ENCODE measurements at places on chromosomes 1 and 21.

DNA sequence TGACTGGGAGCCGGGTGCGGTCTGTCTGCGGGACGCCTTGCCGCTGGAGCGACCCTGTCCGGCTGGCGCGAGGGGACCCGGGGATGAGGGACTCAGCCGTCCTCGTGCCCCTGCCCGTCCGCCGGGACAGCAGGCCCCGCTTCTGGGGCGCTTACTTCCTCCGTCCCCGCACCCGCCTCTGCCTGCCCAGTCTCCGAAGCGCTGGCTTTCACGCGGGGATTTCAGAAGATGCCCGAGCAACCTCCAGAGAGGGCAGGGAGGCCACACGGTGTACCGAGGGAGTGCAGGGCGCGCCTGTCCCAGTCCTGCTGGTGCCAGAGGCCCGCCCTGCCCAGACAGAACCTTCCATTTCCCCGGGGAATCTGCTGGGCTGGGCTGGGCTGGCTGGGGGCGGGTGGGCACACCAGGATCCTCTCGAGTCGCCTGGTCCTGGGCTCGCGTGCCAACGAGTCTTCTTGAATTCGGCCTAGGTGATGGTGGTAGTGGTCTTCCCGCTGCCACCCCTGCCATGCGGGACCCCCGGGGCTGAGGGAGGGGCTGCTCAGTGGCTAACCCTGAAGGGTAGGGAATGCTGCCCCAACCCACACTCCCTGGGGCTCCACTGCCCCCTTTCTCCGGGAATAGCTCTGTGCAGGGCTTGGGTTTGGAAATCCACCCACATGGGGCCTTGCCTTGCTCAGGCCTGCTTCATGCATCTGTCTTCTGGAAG, 2.5 kb upstream of the TRPM2 start:
- H3K4me3 ChIP-seq: no peak overlapping the region
- DNase-seq: no peak
- peaks cover 19% of the 10 kb centered on the region for H3K36me3 ChIP-seq
- H3K27ac ChIP-seq: no peak overlapping the region
- H3K4me1 ChIP-seq: peaks cover 45% of the 10 kb centered on the region
- H3K27me3 ChIP-seq: peaks cover 67% of the 10 kb centered on the region

GRCh38 chr1:8529901-8530300, 212.0 kb downstream of the SLC45A1 start:
- no peak for DNase-seq
- no peaks in the 10 kb centered on the region for H3K27me3 ChIP-seq
- peaks cover 21% of the 10 kb centered on the region for H3K36me3 ChIP-seq
- H3K27ac ChIP-seq: no peak overlapping the region
- H3K4me3 ChIP-seq: no peak overlapping the region
- H3K4me1 ChIP-seq: peaks cover 29% of the 10 kb centered on the region

GRCh38 chr1:234825498-234826165, 215.7 kb upstream of the IRF2BP2 start:
- no peaks in the 10 kb centered on the region for H3K36me3 ChIP-seq
- peaks cover 12% of the 10 kb centered on the region for H3K4me1 ChIP-seq
- H3K27ac ChIP-seq: no peak overlapping the region
- peaks cover 29% of the 10 kb centered on the region for H3K27me3 ChIP-seq

DNA sequence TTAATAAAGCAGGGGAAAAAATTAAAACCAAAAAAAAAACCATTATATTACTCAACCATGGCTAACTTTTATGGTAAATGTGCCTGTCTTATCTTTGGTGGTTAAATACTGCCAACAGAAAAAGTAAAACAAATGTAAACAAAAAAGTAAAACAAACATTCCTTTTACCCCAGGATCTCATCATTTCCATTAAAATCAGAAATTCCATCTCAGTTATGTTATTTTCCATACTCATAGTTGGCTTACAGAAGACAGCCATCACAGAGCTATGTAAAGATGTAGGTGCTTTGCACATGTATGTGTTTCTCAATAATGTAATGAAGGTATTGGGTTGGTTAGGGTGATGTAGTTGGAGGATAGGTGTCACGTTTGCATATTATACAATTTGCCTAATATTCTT, 185.0 kb downstream of the KCNK2 start:
- no peak overlapping the region for H3K4me3 ChIP-seq
- no peak for DNase-seq
- no peaks in the 10 kb centered on the region for H3K27me3 ChIP-seq

DNA sequence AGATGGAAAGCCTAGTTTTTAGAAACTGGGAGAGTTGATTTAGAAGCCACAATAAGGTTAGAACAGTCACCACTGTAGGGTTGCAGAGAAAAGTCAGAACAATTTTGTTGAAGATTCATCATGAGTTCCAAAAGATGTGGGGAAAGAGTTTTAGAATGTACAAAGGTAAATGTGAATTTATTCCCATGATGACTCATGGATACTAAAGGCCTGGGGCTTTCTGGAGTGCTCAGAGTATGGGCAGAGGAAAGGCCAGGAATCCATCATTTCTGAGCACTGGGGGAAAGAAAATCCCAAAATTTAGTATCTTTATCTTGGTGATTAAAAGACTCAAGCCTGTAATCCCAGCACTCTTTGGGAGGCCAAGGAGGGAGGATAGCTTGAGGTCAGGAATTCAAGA, 17.8 kb downstream of the YBX1 start:
- DNase-seq: no peak
- peaks cover 4% of the 10 kb centered on the region for H3K4me1 ChIP-seq
- H3K36me3 ChIP-seq: peaks cover 86% of the 10 kb centered on the region
- H3K27ac ChIP-seq: no peak overlapping the region
- H3K4me3 ChIP-seq: no peak overlapping the region

DNA sequence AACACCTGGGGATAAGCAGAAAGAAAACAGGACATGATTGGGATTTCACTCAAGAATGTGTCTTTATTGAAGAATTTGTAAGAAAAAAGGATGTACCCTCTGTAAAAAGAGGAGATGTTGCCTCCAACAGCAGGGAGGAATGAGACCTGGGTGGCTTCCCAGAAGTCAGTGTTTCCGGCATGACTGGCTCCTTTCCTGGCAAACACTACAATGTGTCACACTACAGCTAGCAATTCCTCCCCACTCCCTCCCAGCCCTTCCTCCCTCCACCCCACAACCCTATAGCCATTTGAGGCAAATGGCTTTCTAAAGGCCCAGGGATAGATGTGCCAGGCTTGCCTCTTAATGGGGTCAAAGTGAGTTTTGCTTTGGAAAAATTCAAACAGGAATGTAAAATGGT, 11.5 kb upstream of the COL8A2 start:
- H3K4me1 ChIP-seq: peaks cover 23% of the 10 kb centered on the region
- no peaks in the 10 kb centered on the region for H3K27me3 ChIP-seq
- no peak for DNase-seq
- H3K27ac ChIP-seq: no peak overlapping the region
- no peak overlapping the region for H3K4me3 ChIP-seq

- peak overlapping the region; percentile 75 for H3K4me3 ChIP-seq
- H3K36me3 ChIP-seq: peaks cover 11% of the 10 kb centered on the region
- peak; percentile 29 for DNase-seq
- peaks cover 33% of the 10 kb centered on the region for H3K4me1 ChIP-seq
- H3K27me3 ChIP-seq: peaks cover 29% of the 10 kb centered on the region
Observed at GRCh38 chr1:234325878-234326496, 47.3 kb upstream of the COA6 start.

- peak overlapping the region; percentile 93 for H3K27ac ChIP-seq
- peaks cover 44% of the 10 kb centered on the region for H3K27me3 ChIP-seq
- H3K36me3 ChIP-seq: peaks cover 66% of the 10 kb centered on the region
Observed at GRCh38 chr1:25642574-25643108, 26.1 kb downstream of the MAN1C1 start.

DNA sequence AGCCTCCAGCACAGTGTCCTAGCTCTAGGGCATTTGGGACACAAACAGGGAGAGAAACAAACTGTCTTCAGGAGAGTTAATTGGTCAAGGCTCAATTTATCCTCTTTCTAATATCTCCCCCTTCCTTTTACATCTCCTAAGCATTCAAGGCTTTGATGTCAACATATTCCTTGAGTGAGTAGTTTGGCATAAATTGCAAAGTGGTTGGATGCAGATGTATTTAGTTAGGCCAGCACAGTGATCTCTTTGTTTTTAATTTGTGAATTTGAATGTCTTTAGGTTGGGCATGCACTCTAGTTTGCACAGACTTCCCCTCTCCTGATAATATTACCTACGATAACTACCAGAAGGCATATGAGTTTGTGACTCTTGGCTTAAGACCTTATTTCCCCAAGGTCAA, 12.5 kb upstream of the OLFML2B start:
- H3K27ac ChIP-seq: no peak overlapping the region
- DNase-seq: no peak
- peaks cover 3% of the 10 kb centered on the region for H3K4me1 ChIP-seq
- H3K36me3 ChIP-seq: no peaks in the 10 kb centered on the region

GRCh38 chr1:59143811-59144210, 153.1 kb upstream of the FGGY start:
- no peaks in the 10 kb centered on the region for H3K36me3 ChIP-seq
- H3K4me1 ChIP-seq: peaks cover 20% of the 10 kb centered on the region
- DNase-seq: no peak
- H3K27ac ChIP-seq: no peak overlapping the region

DNA sequence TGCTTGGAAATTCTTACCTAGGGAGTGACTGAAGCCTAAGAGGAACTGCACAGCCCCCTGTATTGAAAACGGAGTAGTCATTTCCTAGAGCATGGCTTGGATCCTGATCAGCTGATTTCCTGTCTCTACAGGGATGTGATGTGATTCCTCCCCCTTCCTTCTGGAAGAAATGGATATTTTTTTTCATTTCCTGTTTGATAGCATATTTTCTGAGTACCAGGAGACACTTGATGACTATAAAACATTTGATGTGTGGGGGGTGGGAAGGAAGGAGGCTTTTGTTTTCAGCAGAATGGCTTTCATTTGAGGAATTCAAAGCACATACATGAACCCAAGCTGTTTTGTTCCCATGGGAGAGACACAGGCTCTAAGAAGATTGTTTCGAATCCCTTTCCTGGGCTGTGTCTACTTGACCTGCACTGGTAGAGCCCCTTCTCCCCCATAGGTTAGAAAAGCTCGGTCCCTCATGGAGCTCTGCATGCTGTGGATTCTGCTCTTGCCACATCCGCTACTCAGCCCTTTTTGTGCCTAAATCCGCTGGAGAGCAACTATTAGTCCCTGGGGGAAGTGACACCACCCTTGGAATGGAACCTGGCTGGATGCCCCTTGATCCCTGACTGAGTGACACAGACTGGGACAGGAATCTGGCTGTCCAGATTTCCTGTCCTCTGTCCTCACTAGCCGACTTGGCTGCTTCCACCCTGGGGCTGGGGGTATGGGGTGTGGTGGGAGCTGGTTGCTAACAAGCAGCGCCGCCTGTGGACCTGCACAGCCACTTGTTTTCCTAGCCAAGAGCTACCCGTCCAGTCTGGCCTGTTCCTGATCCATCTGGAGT, 71.8 kb upstream of the MACF1 start:
- H3K36me3 ChIP-seq: no peaks in the 10 kb centered on the region
- H3K27me3 ChIP-seq: peaks cover 11% of the 10 kb centered on the region
- H3K4me1 ChIP-seq: peaks cover 9% of the 10 kb centered on the region

DNA sequence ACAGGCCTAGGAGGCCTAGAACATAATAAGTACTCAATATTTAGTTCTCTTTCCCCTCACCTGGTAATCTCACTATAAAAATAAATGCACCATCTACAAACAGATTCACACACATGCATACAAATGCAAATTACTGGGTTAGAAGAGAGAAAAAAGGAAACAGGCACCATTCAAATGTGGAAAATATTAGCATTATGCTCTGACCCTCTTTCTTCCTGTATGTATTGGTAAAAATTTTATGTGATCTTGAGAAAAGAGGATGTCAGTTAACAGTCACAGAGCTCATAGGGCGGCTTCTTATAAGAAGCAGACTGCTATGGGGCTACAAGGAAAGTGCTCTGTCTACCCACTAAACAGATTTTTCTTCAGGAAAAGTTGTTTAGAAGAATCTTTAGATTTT, 565.4 kb downstream of the LMO4 start:
- H3K27ac ChIP-seq: no peak overlapping the region
- no peak for DNase-seq
- H3K27me3 ChIP-seq: no peaks in the 10 kb centered on the region
- H3K4me1 ChIP-seq: no peaks in the 10 kb centered on the region
- H3K36me3 ChIP-seq: no peaks in the 10 kb centered on the region

DNA sequence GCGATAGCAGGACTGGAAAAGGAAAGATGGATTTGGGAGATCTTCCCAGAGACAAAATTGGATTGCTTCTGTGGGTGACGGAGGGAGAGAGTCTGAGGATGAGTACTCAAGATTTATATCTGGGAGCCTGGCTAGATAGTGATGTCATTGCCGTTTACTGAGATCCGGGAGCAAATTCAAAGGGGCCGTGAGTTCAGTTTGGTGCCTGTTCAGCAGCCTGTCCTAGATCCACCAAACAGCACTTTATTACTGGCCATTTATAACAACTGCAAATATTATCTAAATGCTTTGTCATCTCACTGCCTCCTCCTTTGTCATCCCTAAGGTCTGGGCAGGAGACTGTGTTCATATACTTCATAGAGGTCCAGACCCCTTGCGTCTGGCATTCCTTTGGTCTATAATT, 29.2 kb downstream of the MAPKAPK2 start:
- no peak overlapping the region for H3K4me3 ChIP-seq
- peaks cover 74% of the 10 kb centered on the region for H3K4me1 ChIP-seq
- DNase-seq: no peak
- peaks cover 6% of the 10 kb centered on the region for H3K36me3 ChIP-seq

Data from activated naive CD4-positive, alpha-beta T cell treated with anti-CD3 and anti-CD28 coated beads, Interleukin-2, amount 10 ng/mL, durations not matched to agents 7 days and 5 days (primary cell).